Stimulated activated CD8-positive, alpha-beta memory T cell treated with anti-CD3 and anti-CD28 coated beads, Interleukin-15, amount 100 ng/mL, for 24 hours (primary cell): ENCODE measurements at places on chromosomes 2 and 18.
A peak's percentile ranks its signal among the peaks of the same experiment; 100 is the strongest.

DNA sequence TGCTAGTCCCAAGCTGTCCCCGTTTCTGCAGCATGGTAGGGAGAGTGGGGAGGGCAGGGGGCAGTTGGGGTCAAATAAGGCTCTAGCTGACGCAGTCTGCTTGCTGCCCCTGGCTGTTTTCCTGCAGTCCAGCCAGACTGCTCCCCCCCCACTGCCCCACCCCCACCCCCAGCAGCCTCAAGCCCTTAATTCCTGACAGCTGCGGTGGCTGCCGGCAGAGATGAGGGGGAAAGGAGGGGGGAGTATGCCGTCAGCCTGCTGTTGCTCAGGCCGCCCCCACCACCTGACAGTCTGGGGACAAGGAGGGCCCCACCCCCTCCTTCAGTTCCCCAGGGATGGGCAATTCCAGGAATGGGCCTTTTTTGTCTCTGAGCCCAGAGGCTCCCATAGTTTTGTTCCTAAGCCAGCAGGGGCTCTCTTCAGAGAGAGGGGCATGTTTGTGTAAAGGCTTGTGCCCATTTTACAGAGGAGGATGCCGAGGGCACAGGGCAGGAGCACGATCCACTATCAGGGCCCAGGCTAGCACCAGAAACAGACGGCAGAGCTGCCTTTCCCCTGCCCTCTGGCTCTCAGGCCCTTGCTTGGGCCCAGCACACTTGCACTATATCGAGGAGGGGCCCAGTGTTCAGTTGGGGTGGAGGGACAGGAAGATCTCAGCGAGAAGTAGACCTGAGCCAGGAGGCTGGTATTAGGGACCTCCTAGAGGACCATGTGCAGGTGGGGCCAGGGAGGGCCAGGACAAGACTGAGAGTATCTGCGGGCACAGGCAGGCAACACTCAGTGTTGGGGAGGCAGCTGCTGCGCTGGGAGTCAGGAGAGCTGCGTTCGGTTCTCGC, 1.5 kb upstream of the WNT10A start:
- DNase-seq, result no peak

- no peak for DNase-seq
Observed at GRCh38 chr2:65529419-65529818, 97.0 kb upstream of the SPRED2 start.

GRCh38 chr2:217936952-217937351, 65.8 kb downstream of the TNS1 start:
- DNase-seq, result no peak

DNA sequence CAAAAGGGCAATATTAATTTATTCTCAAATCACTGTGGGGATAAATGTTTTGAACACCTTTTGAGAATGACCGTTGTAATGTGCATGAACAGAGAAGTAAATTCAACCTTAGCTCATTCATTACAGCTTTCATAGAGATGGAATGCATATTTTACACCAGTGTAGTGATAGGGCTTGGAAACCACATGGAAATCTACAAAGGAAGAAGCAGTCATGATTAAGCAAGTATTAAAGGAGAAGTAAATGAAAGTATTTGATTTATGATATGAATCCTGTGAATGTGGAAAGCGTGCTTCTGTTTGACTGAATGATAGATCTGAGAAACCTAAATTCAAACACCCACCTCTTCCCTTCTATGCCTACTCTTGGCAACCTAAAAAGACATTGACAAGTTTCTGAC, 64.7 kb downstream of the CDH7 start:
- DNase-seq, result no peak

DNA sequence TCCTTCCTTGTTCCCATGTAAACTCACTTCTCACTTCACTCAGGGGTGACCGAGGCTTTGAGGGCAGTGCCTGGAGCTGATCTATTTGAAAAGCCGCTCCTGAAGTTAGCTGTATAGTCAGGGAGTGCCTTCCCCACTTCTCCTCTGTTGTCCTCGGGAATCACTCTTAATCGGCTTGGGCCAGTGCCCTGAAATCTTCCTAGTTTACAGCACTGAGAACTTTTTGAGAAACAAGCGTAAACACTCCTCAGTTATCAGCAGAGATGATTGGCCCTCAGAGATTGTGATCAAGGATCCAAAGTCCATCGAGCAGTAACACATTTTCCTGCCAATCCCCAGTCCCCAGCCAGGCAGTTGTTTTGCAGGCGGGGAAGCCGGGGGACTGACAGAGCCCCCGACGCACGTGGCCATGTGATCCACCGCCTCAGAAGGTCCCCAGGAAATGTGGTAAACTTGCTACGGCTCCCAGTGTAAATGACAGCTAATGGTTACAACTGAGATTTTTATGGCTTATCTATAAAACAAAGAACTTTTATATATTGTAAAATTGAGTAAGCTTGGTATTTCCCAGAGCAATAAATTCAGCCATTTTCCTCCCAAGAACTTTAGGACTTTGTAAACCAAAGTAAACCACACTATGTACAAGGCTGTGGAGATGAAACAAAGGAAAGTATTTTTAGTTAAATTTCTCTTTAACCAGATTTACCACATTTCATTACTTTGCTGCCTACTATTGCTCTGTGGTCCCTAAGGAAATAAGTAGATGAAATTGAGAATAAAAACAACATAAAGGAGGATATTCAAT, 53.5 kb downstream of the C18orf63 start:
- DNase-seq, result no peak

GRCh38 chr2:99256677-99257076, 1.2 kb upstream of the LYG2 start:
- no peak for DNase-seq

GRCh38 chr18:31255953-31256352, 62.0 kb upstream of the DSG1 start:
- no peak for DNase-seq

GRCh38 chr2:2822143-2822542, 491.1 kb upstream of the MYT1L start:
- DNase-seq, result no peak

DNA sequence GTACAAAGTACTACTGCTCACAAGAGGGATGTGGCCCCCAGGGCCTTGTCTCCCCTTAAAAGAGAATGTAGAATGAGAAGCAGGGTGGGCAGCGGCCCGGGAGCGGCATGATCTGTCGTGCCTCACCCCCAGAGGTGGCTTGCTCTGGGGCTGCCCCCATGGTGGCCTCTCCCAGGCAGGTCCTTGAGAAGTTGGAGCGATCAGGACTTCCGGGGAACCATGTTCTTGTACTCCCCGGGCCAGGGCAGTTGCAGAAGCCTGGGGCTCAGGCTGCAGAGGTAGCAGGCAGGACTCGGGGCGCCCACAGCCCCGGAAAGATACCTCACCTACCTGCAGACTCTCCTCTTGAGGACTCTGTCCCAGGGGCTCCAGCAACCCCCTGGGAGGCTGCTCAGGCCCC, 62.6 kb downstream of the CYP26B1 start:
- no peak for DNase-seq

DNA sequence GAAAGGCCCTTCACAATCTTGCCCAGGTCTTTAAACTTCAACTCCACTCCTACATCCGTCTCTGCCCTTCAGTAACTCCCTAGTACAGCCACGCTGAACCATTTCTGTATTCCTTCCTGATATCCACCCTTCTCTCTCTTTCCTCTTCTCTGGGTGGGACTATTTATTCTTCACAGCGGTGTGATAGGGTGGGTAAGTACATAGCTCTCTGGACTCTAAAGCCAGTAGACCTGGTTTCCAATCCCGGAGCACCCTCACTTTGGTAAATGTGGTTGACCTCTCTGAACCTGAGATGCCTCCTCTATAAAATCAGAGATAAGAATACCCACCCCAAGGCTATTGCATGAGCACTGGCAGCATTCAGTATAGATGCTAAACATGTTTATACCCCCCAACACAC, 86.7 kb downstream of the ATL2 start:
- DNase-seq, result no peak

DNA sequence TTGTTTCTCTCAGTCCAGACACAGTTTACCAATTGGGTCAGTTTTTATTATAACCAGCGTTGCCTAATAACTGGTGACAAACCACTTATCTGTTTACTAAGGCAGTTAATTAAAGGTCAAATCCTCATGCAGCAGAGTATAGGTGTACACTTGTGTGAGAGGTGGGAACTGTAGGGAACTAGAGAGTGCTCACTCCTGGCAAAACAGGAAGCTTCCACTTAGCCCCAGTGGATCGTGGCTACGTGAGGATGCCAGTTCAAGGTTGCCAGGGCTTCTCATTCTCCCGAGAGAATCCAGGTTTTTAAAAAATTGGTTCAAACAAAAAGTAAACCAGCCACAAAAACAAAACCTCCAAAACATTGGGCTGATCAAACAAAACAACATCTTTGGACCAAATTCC, 8.1 kb downstream of the CYBRD1 start:
- no peak for DNase-seq

DNA sequence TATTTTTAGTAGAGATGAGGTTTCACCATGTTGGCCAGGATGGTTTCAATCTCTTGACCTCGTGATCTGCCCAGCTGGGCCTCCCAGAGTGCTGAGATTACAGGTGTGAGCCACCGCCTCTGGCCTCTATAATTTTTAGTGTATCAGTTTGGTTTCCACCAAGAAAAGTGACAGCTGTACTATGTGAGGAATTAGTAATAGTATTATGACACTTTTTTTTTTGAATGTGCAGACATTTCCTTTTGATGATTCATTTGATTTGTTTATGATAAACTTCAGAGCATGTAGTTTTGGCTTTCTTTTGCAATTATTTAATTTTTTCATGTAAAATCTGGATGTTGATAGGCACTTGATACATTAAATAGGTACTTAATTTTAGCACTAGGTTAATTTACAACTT, 61.5 kb downstream of the PTPN4 start:
- DNase-seq, result no peak

- no peak for DNase-seq
Observed at GRCh38 chr2:144503242-144503641, 16.7 kb downstream of the ZEB2 start.

- no peak for DNase-seq
Observed at GRCh38 chr18:6132751-6133368, 237.5 kb upstream of the TMEM200C start.

DNA sequence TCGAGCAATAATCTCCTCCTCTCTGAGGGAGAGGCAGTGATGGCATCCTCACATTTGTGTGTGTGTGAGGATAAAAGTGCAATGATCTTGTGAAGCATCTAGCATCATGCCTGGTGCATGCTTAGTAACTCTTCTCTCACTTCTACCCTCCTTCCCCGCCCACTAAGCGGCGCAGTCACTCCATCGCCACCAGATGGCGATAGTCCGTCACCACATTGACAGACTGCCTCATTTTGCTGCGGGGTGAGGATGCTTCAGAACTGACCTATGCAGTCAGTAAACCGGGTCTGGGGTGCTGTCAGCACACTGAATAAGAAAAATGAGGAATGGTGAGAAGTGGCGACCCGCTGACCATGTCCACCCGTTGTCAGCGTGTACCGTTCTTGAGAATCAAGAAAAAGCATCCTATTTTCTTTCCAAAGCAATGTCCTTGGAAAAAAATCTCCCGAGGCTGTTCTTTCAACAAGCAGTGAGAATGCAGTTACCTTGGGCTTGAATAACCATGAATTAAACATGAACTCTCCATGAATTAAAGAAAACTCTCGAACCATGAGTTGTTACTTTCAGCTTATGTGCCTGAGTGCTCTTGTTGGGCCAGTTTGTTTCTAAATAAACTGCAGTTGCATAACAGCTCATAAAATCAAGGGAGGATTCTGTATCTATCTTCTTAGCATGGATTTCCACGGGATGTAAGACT, 37.3 kb upstream of the TMEM177 start:
- DNase-seq, result peak; percentile 27

DNA sequence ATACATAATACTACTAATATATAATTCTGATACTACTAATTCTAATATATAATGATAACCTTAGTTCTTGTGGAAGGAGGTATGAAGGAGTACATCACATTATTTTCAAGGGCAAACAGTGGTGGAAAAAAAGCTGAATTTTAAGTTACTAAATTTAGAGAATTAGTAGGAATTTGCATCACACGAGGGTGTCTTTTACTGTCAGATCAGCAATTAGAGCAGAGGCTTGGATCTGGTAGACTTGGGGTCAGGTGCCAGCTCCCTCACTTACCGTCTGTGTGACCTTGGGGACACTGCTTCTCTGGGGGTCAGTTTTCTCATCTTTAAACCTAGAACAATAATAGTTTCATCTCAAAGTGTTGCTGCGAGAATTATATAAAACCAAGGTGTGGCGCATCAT, 114.1 kb upstream of the NEDD4L start:
- DNase-seq, result no peak

DNA sequence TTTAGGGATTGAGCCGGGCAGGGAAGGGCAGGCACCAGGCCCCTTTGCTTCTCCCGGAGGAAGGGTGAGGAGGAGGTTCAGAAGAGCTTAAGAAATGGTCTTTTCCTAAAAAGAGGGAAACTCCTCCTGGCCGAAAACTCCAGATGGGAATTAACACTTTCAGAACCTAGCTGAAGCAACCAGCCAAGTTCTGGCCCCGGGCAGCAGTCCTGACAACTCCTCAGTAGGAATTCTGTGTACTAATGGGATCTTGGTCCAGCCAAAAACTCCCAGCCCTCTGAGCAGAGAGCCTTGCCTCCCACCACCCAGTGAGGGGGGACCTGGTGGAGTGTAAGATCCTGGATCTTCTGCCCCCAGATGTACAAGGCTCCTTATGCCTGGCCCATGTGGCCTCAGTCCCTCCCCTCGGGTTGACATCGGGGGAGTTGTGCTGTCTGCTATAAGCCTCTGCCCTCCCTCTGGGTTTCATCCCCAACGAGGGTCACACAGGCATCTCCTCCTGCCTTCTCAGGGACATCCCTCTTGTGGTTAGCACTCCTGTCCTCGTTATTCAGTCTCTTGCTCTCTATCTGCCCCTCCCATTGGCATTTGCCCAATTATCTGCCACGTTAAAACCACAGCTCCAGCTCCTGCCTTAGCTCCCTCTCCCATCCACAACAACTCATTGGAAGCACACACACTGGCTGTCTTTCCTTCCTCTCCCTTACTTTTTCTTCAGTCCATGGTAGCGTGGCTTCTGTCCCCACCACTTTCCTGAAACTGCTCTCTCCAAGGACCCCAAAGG, 184.6 kb downstream of the CYP26B1 start:
- DNase-seq, result no peak

DNA sequence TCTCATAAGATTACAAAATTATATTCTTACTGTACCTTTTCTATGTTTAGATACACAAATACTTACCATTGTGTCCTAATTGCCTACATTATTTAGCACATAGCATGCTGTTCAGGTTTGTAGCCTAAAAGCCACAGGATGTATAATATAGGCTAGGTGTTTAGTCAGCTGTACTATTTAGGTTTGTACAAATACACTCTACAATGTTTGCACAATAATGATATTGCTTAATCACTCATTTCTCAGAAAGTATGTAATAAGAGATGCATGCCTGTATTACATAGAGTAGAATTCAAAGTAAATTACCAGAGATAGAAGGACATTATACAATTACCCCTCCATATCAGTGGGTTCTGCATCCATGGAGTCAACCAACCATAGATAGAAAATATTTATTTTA, 201.1 kb upstream of the COL3A1 start:
- DNase-seq, result no peak

DNA sequence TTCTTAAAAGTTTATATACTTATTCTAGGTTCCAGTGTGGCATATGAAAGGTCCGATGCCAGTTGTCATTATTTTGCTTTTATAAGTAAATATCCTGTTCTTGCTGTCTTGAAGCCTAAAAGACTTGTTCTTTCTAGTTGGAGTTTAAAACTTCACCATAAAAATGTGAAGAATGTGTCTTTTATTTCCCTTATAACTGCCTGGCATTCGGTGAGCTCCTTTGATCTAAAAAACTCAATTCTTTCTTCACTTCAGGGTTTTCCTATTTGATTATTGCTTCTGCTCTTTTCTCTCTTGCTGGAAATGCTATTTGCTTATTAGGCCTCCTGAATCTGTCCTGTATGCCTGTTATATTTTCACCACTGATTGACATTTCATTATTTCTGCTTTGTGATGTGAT, 51.6 kb downstream of the TSPYL6 start:
- no peak for DNase-seq
